Astrocyte (in vitro differentiated cells and primary cell): ENCODE measurements at places on chromosomes 5 and 9. TPM values are rescaled to one million over a fixed set of nuclear protein-coding genes. Genes with fewer than 3 reads are reported as not detected.

DNA sequence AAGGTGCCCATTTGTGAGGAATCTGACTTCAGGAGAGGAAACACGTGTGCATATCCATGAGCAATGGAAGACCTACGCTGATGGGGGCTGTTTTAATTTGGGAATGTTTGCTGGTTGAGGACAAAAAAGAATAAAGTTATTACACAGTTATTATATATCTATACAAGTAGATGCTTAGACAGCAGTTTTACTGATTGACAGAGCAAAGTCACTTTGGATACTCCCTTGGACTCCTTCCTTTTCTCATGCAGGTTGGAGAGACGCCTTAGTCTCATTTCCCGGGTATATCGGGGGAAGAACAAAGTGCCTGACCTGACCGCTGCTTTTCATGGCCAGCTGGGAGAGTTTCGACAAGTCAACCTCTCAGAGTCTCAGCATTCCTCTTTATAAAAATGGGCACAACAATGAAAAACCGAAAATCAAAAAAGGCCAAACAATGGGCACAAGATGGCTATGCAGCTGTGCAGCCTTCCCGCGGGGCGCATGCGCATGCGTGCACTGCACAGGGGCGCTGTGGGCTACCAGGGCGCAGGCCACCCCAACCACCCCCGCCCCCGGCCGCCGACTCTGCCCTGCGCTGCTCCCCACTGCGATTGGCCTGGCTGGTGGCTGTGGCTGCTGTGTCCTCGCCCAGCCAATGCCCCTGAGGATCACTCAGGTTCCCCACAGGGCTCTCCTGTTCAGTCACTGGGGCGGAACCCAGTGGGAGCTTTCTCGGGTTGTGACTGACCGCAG lies 18.1 kb downstream of the NFIL3 start:
- no peak for DNase-seq

- DNase-seq: no peak
These were observed 65.9 kb downstream of the COL23A1 start for GRCh38 chr5:178524093-178524882.

GRCh38 chr9:12658531-12659209 lies 34.5 kb upstream of the TYRP1 start:
- DNase-seq: no peak

GRCh38 chr5:9381464-9381863 lies 164.4 kb downstream of the SEMA5A start:
- DNase-seq: no peak

OLFM1 gene
- total RNA-seq: 5.5 and 6.3 TPM in 2 replicates

GRCh38 chr5:117638581-117638980 lies 1064.0 kb upstream of the SEMA6A start:
- DNase-seq: no peak

DNA sequence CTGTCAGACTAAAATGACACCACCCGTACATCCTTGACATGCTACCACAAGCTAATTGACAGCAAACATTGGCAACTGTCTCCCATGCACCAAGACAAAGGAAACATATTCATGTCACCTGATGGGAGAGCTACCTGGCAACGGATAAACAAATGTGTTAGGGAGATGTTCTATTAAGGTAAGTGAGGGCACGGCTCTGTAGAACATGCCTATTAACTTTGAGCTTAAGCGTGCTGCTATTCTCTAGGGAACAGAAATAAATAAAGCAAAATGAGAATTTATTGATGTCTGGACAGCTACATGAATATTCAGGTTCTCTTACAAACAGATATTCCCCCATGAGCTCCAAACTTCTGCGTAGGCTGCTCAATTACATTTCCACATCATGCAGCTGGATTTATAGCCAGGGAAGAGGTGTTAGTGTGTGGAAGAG lies 361.4 kb upstream of the RFX3 start:
- no peak for DNase-seq

- peak; percentile 85 for DNase-seq
These were observed 1.5 kb downstream of the ASS1 start for GRCh38 chr9:130446101-130446861.

- DNase-seq: peak; percentile 41
These were observed 9.6 kb downstream of the FBXW2 start for GRCh38 chr9:120783602-120784047.

DNA sequence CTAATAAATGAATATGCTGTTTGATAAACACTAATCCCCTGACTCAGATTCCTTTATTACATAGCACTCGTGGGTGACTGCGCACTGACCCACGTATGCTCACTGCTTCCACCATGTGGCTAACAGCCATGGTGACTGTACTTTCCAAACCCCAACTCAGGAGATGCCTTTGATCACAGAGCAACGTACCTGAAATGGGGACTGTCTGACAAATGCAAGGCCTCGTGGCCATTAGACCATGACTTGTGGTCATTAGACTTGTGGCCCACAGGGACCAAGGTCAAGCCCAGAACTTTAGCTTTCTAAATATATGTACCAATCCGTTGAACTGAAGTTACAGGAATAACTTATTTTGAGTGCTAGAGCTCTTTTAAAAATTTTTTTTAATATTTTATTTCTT lies 46.6 kb downstream of the CYFIP2 start:
- DNase-seq: peak; percentile 55

DNA sequence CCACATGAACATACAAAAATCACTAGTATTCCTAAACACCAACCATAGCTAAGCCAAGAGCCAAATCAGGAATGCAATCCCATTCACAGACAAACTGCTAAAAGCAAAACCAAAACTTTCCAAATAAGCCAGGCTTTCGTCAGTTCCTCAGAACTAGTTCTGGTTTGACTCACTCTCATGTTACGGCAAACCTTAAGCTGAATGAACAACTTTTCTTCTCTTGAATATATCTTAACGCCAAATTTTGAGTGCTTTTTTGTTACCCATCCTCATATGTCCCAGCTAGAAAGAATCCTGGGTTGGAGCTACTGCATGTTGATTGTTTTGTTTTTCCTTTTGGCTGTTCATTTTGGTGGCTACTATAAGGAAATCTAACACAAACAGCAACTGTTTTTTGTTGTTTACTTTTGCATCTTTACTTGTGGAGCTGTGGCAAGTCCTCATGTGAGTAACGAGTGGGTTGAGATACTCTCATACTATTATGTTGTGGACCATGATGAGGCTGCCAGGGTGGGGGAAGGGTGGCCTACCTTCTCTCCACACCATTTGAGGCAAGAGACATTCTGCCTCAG lies at the start of gene PDCD1LG2:
Gene PDCD1LG2 (plus strand): TSS at position 172 of the 572 bp plus-strand sequence. CDS start 12,016 bp downstream, outside the sequence.
- DNase-seq: peak; percentile 84

- DNase-seq: peak; percentile 12
These were observed 476.1 kb upstream of the PTPRD start for GRCh38 chr9:11088821-11089374.

NTMT1 gene
- 54.0 and 55.1 TPM in 2 replicates for total RNA-seq

IL5 gene
- not detected in 2 replicates for total RNA-seq
